ENCODE measurements at places on chromosomes 7 and 10.

DNA sequence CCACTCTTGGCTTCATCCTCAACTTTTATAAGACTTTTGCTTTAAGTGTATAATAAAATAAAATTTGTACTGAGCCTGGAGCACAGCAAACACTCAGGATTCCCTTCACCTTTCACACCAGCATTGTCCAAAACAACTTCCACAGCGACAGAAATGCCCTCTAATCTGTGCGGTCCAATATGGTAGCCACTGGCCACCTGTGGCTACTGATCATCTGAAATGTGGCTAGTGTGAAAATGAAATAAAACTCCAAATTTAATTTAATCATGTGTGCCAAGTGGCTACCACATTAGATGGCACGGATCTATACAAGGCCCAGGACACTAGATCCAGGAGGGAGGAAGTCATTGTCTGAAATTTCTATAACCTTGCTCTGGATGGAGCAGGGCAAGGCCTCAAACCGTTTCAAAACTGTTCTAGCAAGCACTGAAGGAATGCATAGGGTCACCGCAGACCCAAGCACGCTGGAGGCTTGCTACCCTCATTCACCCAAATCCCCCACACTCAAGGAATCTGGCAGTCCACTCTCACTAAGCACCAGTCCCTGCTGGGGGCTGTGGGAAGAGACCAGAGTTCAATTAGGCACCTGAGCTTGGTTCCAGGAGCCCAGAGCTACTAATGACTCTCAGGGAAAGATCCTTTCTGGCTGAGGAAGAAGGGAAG is 6.3 kb upstream of the MYO1G start:
- DNase-seq = no peak

DNA sequence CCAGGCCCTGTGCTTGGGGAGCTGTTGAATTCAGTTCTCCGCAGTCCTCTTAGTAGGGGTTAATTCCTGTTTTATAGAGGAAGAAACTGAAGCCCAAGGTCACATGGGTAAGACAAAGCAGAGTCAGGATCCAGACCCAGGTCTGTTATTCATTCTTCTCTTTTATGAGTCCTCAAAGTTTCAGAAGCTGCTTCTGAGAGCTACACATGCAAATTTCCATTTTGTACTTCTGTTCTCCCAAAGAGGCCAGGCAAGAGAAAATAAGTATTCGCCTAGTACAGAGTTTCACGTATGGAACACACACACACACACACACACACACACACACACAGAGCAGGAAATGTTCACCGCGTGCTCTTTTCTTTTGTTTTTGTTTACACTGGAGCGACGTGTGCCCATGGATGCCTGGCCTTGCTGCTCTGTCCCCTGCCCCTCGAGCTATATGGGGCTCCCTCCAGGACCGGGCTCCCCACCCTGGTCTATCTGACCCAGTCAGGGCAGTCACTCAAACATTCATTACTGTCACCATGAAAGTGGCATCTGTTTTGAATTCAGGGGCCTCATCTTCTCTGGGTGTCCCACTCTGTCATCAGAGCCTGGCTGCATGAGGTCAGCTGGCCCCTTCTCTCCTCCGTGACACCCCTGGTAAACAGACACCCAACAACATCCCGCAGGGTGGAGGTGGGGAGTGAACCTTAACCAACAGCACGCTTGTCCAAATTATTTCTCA is 84.4 kb downstream of the TNS3 start:
- DNase-seq = no peak

DNA sequence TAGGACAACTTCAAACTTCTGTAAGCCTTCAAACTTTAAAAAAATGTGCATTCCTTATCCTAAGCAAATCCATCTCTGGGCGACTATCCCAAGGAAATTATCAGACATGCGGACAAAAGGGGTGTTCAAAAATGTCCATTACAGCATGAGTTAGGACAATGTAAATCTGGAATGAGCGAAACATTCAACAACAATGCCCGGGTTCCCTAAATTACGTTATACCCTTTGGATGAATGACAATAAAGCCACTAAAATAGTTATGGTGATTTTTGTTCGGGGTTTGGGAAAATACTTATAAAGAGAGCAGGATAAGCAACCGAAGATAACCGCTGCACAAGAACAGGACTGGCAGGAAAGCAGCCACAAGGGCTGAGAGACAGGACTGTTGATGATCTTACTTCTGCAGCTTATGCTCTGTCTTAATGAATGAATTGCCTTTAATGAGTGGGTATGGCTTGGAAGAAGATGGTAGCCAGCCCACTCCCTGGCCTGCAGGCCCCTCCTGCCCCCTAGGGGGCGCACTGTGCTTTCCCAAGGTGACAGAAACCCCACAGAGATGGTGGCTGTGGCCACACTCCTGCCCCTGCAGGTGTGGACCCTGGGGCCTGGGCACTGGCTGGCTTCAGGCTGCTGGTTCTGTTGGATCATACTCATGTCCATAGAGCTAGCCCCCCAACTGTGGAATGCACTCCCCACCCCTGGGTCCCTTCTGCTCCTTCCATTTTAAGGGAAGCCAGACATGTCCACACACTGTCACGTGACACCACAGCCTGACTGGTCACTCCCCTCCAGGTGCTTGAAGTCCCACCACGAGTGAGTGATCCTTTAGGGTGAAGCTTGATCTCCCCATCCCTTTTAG is 45.0 kb downstream of the ZCCHC24 start:
- no peak for DNase-seq

GRCh38 chr10:121615435-121615793 is 17.2 kb upstream of the FGFR2 start:
- DNase-seq = no peak

- DNase-seq = no peak
These were observed 41.3 kb downstream of the PHTF2 start for GRCh38 chr7:77839919-77840318.

- no peak for DNase-seq
These were observed 263.4 kb downstream of the BICC1 start for GRCh38 chr10:58775960-58776567.
